ENCODE measurements at places on chromosomes 3 and 15.
A peak's percentile ranks its signal among the peaks of the same experiment; 100 is the strongest.

DNA sequence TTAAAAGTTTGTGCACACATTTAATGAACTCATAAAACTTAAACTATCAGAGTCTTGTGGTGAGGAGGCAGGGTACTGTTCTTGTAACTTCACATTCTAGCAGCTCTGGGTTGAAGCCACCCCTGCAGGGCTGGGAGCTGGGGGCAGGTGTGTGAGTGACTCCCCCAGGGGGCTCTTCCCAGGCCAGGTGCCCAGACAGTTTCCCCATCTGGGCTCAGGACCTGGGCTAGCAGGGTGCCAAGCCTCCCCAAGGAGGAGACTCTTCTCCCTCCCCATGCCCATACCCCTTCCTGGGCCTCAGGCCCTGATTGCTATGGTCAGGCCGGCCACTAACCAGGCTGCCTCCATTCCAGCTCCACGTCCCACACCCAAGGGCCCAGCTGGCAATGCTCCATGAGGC is 22.0 kb upstream of the CHCHD6 start:
- no peak for DNase-seq

- no peak for DNase-seq
These were observed 39.4 kb downstream of the MOBP start for GRCh38 chr3:39506863-39507262.

GRCh38 chr3:164687211-164687610 is 391.1 kb downstream of the SI start:
- DNase-seq, result no peak

- no peak for DNase-seq
These were observed 36.9 kb downstream of the ARNT2 start for GRCh38 chr15:80441041-80441440.

GRCh38 chr3:185865247-185865646 is 40.4 kb upstream of the IGF2BP2 start:
- no peak for DNase-seq

GRCh38 chr15:31212326-31213080 is 111.0 kb upstream of the TRPM1 start:
- DNase-seq, result no peak

DNA sequence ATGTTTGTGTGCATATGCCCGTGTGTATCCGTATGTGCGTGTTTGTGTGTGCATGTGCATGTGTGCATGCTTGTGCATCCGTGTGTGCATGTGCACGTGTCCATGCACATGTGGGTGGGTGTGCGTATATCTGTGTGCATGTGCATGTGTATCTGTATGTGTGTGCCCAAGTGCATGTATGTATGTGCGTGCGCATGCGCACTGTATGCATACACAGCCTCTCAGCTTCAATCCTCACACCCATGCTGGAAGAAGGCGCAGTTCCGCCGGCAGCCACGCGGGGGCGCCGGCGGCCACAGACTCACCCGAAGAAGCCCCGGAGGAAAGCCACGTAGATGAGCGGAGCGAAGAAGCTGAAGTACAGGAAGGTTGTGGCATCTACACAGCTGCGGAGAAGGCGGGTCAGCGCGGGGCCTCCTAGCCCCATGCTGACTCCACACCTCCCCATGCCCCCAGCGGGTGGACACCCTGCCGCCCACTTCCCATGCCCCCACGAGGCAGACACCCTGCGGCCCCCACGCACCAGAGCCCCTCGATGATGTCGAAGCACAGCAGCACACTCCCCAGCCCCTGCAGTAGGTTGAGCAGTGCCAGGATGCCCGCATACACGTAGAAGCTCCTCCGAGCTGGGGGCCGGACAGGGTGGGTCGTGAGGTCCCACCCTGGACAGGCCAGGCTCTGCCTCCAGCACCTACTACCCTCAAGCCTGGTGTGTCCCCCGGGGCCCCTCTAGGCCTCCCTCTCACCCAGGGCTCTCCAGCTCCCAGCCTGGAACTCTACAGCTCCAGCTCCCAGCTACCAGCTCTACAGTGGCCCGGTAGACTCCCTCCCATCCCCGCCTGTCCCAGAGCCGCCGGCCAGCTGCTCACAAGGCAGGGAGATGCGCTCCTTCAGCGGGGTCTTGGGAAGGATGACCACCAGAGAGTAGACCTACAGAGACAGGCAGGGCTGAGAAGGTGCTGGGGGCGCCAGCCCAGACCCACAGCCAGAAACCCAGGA is 15.4 kb downstream of the TPRA1 start:
- peak; percentile 92 for DNase-seq

GRCh38 chr3:128372281-128372680 is 94.4 kb downstream of the DNAJB8 start:
- no peak for DNase-seq

- DNase-seq, result no peak
These were observed 85.2 kb downstream of the ZMAT3 start for GRCh38 chr3:178986456-178986855.

GRCh38 chr15:69275074-69275670 is 23.5 kb upstream of the PAQR5 start:
- no peak for DNase-seq

- DNase-seq, result no peak
These were observed 753 bp upstream of the FES start for GRCh38 chr15:90883526-90883975.

DNA sequence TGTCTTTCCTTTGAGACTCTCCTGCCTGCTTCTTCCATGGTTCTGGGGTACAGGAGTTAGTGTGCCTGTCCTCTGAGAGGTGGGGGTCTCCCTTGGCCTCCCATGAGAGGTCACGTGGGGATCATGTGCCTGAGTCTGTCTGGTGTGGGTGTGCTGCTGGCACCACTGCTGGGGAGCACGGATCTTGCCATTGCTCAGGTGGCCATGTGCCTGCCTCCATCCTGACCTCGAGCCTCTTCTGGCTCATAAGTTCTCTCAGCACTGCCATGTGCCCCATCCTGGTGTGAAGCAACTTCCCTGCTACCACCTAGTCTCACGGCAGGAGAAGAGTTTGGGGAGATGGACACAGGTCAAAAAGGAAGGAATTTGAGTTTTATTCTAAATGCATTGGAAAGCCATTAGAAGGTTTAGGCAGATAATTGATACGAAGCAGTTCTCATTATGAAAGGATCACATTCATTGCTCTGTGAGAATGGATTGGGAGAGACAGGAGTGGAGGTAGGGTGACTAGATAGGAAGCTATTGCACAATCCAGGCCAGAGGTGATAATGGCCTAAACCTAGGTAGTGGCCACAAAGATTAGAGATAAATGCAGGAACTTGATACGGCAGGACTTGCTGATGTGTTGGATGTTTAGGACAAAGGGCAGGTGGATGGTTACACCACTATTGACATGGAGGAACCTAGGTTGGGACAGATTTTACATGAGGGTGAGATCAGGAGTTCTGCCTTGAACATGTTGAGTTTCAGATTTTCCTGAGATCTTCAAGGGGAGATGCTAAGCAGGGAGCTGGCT is 173.0 kb upstream of the RORA start:
- DNase-seq, result no peak

- DNase-seq, result peak; percentile 13
These were observed 80.6 kb downstream of the MYO9A start for GRCh38 chr15:72037321-72037720.

- DNase-seq, result no peak
These were observed 426.4 kb upstream of the RGMA start for GRCh38 chr15:93515256-93516051.

DNA sequence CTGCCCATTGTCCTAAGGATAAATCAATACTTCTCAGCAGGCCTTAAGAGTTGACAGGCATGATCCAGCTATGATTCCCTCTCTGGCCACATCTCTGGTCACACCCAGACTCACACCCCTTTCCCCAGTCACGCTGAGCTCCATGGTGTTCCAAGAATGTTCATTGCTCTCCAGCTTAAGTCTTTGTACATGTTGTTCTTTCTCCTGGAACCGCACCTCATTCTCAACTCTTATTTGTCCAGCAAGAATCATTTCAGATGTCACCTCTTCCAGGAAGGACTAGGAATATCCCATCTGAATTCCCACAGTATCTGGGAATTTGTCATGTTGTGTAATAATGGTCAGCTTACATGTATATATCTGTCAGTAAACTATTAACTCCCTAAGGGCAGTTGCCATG is 118.3 kb upstream of the GALNT15 start:
- DNase-seq, result peak; percentile 45

GRCh38 chr3:182182531-182182968 is 470.8 kb downstream of the SOX2 start:
- DNase-seq, result peak; percentile 51

GRCh38 chr15:69973880-69974279 is 123.8 kb downstream of the TLE3 start:
- no peak for DNase-seq

- no peak for DNase-seq
These were observed 23.7 kb upstream of the C3orf49 start for GRCh38 chr3:63795438-63795837.

- no peak for DNase-seq
These were observed 3.8 kb downstream of the ATG3 start for GRCh38 chr3:112557976-112558375.

GRCh38 chr3:28743831-28744230 is 395.2 kb upstream of the AZI2 start:
- no peak for DNase-seq

DNA sequence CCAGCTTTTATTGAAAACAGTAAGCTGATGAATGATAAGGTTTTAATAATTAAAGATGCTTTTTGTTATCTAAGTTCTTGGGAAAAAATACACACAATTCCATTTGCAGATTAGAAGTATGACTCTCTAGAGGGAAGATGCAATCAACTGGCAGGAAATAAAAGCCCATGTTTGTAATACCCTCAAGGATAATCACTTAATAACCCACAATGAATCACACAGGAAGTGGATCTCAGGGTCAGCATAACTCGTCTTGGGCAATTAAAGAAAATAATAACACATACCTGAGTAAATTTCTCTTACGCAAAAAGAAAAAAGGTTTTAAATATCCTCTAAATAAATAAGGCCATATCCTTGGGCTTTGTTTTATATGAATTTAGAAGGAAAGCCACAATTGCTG is 9.4 kb upstream of the EID1 start:
- DNase-seq, result peak; percentile 67

GRCh38 chr3:138140940-138141339 is 8.8 kb upstream of the A4GNT start:
- DNase-seq, result no peak

GRCh38 chr3:51642462-51642861 is 28.6 kb upstream of the TEX264 start:
- DNase-seq, result no peak

DNA sequence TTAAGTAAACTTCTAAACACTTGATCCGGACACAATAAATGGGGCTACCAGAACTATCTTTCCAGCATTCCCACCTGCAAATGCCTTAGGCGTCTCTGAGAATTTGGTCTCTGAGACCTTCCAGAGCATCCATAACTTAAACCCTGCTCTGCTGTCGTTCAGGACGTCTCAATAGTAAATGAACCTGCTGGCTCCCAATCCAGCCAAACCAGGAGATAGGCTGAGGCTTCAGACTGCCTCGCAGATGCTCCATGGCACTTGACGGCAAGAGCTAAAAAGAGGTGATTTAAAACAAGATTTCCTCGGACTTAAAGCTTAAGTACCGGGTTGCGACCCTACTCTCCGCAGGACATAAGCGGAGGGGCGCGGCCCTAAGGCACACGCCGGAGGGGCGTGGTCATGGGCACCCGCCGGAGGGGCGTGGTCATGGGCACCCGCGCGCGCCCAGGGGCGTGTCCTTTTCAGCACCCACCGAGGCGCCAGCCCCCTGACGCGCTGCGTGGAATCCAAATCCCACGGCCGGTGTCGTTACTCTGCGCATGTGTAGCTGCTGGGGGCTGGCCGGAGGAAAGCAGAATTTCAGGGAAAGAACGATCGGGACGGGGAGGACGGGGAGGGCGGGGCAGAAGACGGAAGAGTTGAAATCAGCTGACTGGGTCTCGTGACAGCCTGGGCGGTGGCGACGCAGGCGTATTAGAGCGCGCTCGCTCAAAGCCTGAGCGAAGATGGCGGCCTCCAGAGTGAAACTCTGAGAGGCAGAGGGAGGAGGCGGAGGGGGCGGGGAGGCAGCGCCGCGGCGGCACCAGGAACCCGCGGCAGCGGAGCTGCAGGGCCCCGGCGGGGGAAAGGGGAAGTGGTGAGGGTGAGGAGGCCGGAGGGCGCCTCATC is at the start of gene DNAJC13:
DNAJC13 (plus strand) TSS at position 696 of the 888 bp plus-strand sequence. CDS start 17,049 bp downstream, outside the sequence.
- DNase-seq, result peak; percentile 96

- DNase-seq, result no peak
These were observed 354.4 kb downstream of the NTRK3 start for GRCh38 chr15:87901926-87902690.

GRCh38 chr3:94183551-94183950 is 120.7 kb downstream of the NSUN3 start:
- DNase-seq, result no peak

- DNase-seq, result no peak
These were observed 28.5 kb downstream of the PLCL2 start for GRCh38 chr3:16913264-16913580.

DNA sequence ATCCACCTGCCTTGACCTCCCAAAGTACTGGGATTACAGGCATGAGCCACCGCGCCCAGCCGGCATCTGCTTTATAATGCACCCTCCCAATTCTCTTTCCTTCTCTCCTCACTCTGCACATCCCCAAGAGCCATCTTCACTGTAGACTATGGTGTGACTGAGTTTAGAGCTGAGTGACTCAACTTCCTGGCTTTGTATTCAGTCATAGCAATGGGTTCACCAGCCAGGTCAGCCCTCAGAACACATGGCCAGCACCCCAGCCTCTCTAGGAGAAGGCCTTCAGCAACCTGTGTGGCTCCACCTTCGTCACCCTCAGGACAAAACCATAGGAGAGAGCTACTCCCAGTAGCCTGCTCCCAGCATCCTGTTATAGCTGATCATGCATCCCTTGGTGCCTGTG is 33.0 kb downstream of the ARID3B start:
- no peak for DNase-seq

DNA sequence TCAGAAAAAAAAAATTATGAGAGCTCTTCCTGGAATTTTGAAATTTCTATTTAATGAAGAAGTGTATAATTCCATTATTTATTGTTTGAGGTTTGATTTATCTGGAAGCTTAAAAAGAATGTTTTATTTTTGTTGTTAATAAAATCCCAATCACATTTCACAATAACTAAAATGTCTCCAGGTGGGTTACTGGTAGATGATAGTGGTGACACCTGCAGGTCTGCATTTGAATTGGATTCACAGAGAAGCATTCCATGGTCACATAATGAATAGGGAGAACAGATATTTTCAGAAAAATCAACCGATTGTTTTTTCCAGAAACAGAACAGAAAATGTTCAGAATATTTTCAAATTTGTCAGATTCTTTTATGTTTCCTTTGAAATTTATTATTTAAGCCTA is 48.3 kb downstream of the ASB7 start:
- no peak for DNase-seq

GRCh38 chr3:6531153-6531552 is 329.8 kb upstream of the GRM7 start:
- no peak for DNase-seq
